Activated CD8-positive, alpha-beta memory T cell treated with anti-CD3 and anti-CD28 coated beads for 4 hours (primary cell): ENCODE measurements at places on chromosomes 3 and 15.

GRCh38 chr15:90946538-90946937 is 8.1 kb upstream of the RCCD1 start:
- no peak for DNase-seq

DNA sequence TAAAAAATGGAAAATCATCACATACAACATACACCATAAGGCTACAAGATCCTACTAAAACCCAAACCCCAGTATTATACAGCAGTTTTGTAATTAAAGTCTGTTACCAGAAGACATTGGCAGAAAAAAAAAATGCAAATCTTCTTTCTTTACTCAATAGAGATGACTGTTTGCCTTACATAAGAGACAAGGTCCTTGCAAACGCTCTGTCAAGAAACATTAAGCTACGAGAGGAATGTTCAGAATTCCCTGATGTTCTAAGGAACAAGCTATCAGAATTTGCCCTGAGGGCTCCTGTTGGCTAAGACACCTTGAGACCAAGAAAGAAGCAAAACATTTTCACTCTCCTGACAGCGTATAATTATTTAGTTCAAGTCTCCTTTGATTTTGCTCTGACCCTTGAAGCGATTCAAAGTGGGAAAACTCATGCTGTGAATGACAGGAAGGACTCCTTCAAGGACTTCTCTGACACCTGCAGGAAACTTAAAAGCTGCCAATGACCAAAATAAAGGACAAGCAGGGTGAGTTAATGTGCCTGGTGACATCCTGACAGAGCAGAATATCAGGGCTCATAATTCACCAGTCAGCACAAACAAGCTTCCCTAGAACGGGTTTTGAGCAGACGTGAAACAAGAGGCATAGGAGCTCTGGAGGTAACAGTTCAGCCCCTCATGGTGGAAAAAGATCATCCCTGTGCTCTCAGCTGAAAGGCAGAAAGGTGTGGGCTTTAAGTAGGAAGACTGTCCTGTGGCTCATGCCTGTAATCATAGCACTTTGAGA is 2.5 kb downstream of the SCAMP2 start:
- DNase-seq: no peak

DNA sequence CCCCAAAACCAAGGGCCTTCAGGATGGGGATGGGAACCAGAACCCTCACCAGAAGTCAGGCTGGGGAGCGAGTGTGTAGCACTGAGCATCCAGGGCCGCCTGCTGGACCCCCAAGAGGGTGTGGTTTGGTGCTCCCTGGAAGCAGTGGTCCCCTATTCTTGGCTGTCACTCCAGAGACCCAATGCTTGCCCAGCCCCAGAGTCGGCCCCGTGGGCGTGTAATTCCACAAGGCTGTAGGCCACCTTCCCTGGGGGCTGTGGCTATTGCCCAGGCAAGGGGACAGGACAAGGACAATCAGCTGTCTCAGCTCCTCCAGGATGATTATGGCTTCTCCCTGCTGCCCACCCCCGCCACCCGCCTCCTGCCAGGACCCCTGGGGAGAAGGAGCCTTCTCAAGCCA is 14.5 kb downstream of the IGDCC3 start:
- no peak for DNase-seq

DNA sequence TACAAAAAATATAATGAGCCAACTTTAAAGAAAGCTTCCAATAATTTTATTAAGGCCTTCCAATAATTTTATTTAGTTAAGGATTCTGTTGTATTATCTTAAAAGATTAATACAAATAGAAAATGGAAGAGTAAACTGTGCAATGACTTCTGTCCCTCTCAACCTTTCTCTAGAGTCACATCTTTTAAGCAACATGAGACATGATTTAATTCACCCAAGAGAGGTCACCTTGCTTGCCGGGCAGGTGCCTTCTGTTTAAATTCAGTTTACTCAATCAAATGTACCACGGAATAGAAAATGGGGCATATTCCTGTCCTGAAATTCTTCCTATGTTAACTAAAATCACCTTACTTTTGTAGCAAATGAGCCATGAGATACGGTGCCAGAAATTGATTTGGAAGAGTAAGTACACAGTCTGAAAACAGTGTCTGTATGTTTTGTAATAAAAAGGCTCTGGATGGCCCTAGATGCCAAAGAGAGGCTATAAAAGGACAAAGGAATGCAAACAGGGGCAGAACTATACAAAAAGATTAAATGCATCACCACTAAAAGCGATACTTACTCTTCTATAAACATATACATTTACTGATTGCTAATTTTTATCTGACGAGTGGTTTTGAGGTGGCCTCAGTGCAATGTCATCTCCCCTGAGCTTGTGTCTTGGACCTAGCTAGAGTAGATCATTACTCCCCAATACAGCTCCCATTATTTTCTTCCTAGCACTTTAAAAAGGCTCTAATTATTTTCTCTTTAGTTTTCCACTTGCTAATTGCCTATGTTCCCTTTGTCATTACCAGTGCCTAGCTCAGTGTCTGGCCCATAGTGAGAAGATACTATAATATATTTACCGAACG is 134.0 kb downstream of the FHIT start:
- no peak for DNase-seq

- DNase-seq: no peak
Measured at GRCh38 chr3:134527037-134527436, 41.2 kb downstream of the CEP63 start.

DNA sequence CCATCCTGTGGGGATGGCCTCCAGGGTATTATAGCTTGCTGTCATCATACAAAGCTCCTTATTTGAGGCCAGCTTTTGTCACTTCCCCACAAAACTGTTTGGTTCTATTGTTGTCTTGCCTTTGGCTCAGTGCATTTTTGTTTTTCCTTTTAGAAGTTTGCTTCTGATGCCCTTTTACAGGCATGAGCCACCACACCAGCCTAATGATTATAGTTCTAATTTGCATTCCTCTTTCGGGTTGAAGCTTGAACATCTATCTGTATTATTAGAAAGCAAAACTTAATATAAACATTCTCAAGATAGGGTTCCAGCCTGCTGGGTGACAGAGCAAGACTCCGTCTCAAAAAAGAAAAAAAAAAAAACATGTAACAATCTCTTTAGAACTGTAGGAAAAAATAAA is 39.8 kb downstream of the SMARCC1 start:
- DNase-seq: no peak

- DNase-seq: no peak
Measured at GRCh38 chr3:115162759-115163158, 15.7 kb upstream of the ZBTB20 start.

GRCh38 chr15:60480149-60480548 is 1.2 kb upstream of the ICE2 start:
- no peak for DNase-seq

DNA sequence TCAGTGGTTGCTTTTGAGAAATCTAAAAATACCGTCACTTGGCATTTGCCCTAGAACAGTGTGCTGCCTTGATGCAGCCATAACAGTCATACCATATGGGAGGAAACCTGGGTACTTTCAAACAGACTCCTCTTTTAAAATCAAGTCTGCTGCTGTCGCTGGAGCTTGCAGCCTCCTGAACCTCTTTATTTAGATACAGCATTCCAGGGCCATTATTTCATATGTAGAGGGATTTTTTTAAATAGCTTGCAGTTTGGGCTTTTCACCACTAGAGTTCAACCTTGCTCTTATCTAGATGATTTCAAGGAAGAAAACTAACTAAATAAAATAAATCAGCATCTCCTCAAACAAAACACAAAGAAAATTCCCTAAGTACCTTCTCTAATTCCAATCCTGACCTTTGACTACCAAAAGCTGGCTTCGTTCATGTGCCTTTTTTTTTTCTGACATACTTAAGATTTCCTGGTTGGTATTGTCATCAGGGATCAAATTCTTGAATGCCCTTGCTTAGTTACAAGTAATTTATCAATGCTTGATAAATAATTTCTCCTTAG is 111.6 kb downstream of the KBTBD8 start:
- no peak for DNase-seq

- no peak for DNase-seq
Measured at GRCh38 chr3:120275618-120276017, 9.4 kb downstream of the GPR156 start.

- DNase-seq: no peak
Measured at GRCh38 chr3:86998569-86998968, 7.6 kb upstream of the VGLL3 start.

DNA sequence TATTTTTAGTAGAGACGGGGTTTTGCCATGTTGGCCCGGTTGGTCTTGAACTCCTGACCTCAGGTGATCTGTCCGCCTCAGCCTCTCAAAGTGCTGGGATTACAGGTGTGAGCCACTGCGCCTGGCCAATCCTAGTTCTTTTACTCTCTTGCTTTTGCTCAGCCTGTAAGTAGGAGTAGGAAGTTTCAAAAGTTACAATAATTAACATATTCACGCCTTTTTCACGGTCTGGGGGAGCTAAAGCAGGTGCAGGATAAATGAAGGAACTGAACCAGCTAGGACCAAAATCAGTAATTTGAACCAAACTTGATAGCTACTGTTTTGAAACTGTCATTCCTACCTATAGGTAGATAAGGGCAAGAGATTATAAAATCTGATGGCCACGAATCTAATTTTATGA is 98.5 kb downstream of the CACNA1D start:
- DNase-seq: no peak

- no peak for DNase-seq
Measured at GRCh38 chr3:46024131-46024530, 3.2 kb downstream of the XCR1 start.

DNA sequence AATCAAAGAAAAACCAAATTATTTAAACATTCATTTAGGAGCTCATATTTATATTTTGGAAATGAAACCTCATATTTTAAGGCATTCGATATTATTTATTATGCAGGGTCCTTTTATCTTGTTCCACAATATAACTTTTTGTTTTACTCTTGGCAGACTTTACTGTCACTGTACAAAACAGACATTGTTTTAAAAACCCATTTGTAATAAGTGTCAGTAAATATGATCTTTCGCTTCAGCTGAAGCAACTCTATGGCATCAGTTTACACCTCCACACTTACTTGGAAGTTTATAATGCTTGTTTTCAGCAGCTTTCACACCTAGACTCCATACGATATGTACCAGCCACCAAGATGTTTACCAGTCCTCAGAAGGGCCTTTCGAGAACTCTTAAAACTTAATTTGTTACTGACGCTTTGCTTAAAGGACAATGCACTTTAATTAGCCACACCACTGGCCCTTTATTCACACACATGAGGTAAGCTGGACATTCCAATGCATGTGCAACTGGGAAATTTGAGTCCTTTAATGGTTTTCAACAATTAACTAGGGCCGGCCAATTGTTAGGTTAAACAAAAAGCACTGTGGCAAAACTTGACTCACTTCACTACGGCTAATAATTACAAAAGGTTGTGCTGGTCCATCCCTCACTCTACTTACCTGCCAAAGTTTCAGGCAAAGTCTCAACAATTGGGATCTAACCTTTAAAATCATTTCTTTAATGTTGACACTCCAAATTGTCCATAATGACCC is 16.7 kb downstream of the WWTR1 start:
- DNase-seq: no peak

- no peak for DNase-seq
Measured at GRCh38 chr15:34001536-34001935, 33.2 kb downstream of the CHRM5 start.

DNA sequence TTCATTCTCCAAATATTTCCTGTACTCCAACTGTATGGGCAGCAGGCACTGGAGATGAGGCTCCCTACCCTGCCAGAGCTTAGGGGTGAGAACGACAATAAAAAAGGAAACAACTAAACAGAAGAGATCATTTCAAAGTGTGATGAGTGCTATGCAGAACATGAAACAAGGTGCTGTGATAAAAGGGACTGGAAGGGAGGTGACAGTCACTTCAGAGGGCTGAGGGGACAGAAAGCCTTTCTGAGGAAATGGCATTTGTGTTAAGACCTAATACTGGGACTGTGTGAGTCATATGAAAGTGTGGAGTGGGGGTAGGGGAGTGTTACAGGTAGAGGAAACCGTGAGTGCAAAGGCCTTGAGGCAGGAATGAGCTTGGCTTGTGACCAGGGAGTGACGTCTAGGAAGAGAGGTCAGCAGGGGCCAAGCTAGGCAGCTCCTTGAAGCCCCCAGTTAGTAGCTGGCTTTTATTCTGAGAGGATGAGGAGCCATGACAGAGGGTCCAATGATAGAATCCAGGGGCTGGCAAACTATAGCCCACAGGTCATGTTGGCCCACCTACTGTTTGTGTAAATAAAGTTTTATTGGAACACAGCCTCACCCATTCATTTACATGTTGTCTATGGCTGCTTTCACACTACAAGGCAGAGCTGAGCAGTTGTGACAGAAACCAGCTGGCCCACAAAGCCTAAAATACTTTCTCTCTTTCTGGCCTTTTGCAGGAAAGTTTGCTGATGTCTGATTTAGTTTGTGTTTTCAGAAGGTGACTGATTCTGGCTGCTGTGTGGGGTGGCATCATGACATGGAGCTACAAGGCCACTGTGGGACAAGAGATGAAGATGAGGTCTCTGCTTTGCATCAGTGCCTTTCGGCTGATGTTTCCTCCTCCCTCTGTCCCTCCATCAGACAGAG is 56.6 kb downstream of the LSM3 start:
- no peak for DNase-seq

DNA sequence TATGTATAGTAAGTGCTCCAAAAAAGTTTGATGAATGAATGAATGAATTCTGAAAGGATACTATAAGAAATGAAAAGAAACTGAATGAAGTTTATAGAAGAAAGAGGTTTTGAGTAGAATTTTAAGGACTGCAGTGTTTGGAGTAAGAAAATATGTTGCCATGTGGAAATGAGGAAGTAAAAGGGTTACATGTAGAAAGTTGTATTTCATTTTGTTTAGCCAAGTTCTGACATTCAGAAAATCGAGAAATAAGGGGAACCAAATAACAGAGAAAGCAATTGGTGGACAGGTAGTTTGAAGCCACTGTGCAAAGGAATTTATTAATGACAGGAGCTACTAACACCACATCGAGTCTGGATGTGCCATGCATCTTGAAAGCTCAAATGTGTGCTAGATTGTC is 200.7 kb downstream of the SATB1 start:
- no peak for DNase-seq

DNA sequence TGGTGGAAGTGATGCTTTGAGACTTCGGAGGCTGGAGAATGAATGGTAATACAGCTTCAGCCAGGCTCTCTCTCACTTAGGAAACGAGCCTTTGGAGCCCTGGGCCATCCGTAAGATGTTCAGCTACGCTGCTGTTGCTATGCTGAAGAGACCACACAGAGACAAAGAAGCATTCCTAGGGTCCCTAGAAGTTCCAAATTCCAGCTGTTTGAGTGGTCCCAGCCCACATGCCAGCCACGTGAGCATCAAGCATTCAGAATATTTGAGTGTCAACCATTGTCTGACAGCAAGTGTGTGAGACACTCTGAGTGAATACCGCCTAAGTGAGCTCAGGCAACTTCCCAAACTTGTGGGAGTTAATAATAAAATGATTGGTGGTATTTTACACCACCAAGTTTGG is 212.9 kb downstream of the CD47 start:
- no peak for DNase-seq
